Activated T-cell treated with anti-CD3 and anti-CD28 coated beads, Interleukin-2, amount 50 U/mL, for 48 hours (primary cell): ENCODE measurements at places on chromosomes 13 and 19.

- no peak for DNase-seq
Observed at GRCh38 chr19:38717051-38717450, 27.2 kb downstream of the CAPN12 start.

- no peak for DNase-seq
Observed at GRCh38 chr13:106472621-106473020, 62.8 kb downstream of the EFNB2 start.

GRCh38 chr19:18491995-18492953 lies 29.6 kb downstream of the ELL start:
- no peak for DNase-seq

DNA sequence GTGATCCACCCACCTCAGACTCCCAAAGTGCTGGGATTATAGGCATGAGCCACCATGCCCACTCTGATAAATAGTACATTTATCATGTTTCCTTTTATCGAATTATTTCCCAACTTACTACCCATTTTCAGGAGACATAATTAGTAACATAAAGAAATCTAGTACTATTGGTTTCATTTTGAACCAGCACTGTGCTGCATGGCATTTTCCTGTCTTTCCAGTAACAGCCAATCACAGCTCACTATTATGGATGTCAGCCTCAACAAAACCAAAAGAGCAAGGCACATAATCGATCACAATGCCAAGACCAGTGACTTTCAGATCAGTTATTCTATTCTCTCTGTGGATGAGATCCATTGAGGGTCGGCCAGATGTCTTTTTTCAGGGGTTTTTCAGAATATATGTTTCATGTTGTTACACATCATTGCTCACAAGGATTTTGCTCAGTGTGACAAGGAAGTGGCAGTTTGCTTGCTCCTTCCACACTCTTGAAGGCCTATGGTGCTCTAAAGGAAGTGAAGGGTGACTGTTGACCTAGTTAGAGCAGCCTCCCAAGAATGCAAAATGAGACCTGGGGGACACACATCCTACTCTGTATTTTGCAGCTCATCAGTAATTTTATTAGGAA lies 233.4 kb downstream of the KCNRG start:
- DNase-seq, result no peak

DNA sequence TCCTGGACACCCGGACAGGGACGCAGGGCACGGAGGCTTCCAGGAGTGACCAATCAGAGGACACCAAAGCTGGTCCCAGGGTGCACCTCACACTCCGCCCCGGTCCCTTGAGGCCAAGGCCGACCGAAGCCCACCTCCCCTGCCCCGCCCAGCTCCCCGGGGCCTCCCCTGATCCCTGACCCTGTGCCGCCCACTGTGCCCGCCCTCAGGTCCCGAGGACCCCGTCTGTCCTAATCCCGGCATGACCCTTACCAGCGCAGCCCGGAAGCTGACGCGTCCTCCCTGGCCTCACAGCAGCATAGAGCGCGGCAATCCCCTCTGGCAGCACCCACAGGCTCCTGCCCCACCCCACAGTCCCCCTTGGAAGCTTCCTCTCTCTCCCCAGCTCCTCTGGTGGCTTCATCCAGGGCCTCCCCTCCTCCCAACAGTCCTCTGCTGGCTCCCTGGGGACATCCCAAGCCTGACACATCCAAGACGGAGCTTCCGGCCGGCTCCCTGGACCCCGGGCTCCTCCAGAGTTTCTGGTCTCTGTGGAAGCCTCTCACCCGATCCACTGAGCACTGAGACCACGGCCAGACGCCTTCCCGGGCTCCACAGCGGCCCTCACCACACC lies 7.4 kb upstream of the CDC34 start:
- DNase-seq, result no peak

DNA sequence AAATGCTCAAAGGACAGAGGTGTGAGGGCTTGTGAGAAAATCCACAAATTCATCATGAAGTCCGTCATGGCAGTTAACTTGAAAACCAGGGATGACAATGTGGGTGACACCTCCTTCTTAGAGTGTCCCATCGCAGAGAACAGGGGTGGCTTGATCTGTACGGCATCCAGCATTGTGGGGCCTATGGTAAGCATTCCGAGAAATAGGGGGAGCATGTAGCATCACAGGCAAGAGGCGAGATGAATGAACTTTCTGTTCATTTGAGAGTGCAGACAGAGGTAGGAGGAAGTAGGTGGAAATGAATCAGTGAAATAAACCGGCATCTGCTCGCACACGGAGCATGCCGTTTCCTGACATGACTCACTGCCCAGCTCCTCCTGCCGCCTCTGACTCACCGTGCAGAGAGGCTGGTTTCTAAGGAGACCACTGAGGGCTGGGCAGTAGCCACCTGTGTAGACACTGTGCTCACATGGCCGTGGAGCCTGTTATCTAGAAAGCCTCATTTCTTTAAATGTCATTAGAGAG lies 339.0 kb downstream of the RFC3 start:
- DNase-seq, result peak; percentile 58

GRCh38 chr13:45042539-45042938 lies 53.2 kb downstream of the GPALPP1 start:
- no peak for DNase-seq

GRCh38 chr13:56378566-56378965 lies 762.2 kb upstream of the PRR20A start:
- DNase-seq, result no peak

GRCh38 chr13:40476175-40476958 lies 190.1 kb downstream of the FOXO1 start:
- no peak for DNase-seq

GRCh38 chr19:19524053-19524452 lies 4.7 kb upstream of the YJEFN3 start:
- no peak for DNase-seq

- no peak for DNase-seq
Observed at GRCh38 chr13:26376430-26376829, 122.5 kb downstream of the CDK8 start.

DNA sequence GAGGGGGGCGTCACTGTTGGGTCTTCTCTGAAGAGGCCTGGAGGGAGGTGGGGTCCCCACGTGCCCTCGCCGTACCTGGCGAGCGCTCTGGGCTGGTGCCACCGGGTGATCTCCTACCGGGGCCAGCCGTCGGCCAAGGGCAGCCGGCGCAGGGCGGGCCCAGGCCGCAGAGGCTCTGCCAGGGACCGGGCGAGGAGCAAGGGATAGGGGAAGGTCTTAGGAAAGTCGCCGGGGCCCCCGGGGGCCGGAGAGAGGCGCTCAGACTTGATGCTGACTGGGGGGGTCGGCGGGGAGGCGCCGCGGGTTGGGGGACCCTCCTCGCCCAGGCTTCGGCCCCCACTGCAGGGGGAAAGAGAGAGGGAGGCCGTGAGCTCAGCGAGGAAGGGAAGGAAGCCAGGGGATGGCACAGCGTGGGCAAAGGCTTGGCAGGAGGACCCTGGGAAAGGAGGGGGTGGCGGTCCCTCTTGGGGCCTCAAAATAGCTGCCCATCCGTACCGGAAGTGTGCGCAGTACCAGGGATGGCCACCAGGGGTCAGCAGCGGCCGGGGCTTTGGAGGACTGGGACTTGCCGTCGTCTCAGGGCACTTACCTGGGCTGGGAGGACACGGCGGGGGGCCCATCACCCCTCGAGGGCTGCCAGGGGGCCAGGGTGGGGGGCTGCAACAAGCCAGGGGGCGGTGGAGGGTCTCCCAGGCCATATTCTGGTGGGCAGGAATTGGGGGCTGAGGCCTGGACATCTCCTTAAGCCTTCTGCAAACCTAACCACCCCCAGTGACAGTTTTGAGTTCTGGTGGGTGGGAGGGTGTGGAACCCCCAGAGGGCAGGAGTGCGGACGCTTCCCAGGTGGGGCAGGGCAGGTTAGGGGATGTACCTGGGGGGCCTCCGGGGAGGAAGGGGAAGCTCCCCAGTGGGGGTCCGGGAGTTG lies 7.7 kb upstream of the TMEM161A start:
- peak; percentile 95 for DNase-seq

GRCh38 chr13:52461265-52461664 lies 6.0 kb downstream of the CKAP2 start:
- DNase-seq, result no peak

DNA sequence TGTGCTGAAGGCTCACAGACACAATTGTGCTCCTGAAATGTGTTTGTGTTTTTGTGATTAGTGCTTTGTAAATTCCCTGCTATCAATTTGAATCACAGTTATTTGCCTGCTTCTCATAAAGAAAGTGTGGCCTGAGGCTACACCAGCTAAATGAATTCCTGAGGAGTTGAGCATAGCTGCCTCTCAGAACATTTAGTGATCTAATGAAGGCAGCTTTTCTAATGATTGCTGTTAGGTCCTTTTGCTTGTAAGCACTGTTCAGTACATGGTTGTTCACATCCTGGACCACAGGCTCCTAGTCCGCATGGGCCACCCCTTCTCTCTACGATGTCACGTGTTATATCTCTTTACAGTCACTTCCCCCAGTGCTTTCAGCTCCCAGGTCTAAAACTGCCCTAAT lies 238.2 kb downstream of the B3GLCT start:
- no peak for DNase-seq

DNA sequence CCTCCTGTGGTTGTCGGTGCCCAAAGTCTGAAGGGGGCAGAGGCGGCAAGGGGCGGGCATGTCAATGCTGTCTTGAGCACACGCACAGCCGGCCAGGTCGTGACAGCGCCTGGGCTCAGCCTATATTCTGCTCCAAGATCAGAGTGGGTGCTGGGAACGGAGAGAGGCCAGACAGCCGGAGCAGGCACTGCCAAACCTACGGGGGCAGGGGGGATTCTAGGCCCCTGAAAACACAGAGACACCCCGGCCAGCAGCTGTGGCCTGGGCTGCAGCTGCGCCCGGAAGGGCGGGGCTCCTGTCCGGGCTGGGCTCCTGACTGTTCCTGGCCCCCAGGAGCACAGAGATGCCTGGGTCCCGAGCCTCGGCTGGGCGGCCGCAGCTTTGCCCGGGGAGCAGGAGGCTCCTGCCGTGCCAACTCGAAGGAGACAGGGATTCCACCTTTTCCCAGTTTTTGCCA lies 2662.9 kb upstream of the PCDH20 start:
- DNase-seq, result no peak

- DNase-seq, result no peak
Observed at GRCh38 chr13:23771956-23772355, 117.2 kb downstream of the MIPEP start.

DNA sequence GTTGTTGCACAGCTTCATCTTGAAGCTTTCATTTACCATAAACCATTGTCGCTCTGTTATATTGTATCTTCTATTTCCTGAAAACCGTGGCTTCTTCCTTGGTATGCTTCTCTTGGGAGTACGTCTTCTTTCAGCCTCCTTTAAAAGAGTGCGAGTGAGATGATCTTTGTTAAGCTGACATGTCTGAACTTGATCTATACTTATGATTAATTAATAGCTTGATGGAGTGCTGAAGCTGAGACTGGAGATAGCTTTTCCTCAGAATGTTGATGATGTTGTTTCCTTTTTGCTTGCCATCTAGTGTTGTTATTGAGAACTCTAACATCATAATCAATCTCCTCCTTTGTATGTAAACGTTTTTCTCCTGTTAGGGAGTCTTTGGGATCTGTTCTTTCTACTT lies 529.3 kb upstream of the SPRY2 start:
- DNase-seq, result no peak

- DNase-seq, result no peak
Observed at GRCh38 chr19:40726279-40726678, 9.4 kb downstream of the ITPKC start.

DNA sequence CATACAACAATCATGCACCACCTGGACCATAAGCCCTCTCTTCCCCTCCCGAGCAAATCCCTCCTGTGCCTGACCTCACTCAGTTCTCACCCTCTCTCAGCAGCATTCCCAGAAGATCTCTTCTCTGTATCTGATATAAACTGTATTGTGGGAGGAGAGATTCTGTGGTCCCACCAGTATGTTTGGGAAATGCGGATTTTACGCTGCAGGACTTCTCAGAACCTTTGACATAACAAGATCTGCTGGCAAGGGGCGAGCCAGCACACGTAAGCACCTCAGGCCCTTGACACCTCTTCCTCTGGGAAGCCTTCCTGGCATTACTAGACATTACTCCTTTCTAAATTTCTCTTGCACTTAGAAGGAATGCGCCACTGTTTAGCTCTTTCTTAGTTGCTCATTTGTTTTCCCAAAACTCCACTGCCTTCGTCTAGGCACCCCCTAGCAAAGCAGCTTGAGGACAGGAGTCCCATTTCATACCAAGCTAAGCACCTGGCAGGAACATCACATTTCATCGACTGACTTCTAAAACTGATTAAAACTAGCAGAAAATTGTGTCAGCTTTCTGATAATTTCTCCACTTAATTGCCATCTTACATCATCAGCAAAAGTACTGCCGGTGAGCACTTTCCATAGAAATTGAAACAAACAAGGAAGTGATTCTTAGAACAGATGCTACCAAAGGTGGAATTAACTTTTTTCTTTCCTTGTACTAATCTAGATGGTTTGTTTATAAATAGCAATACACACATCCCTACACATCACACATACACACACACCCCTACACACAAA lies 63.2 kb downstream of the CCDC70 start:
- no peak for DNase-seq

DNA sequence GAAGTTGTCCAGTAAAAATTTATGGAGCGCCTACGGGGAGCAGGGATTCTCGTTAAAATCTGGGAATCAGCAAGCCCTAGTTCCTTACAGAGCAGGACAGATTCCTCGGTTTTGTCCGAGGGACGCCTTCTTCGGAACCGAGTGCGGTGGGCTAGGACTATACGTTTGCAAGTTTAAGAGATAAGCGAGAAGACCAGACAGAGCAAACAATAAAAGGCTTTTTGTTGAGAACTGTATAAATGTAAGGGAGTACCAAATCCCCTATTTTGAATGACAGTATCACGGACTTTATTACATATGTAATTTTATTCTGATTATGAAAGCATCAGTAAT lies 971 bp upstream of the ANKRD10 start:
- DNase-seq, result no peak

DNA sequence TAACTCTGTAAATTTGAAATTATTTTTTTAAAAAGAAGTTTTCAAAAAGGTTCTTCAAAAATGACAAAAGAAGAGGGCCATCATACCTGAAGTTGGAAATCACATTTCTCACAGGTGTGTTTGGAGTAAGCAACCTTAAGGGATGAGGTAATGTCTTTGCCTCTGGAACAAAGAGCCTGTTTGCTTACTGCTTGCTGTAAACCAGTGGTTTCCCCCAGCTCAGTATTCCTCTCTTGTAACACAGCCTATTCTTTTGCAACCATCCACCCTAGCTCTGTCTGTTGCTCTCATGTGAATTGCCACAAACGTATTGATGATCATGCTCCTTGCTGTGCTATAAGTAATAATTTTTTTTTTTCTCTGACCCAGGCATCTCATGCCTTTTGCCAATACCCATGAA lies 38.1 kb downstream of the UCHL3 start:
- DNase-seq, result no peak

GRCh38 chr13:39779337-39780265 lies 124.1 kb downstream of the COG6 start:
- DNase-seq, result peak; percentile 49

- no peak for DNase-seq
Observed at GRCh38 chr13:71865874-71866334, 1.1 kb downstream of the DACH1 start.

- DNase-seq, result no peak
Observed at GRCh38 chr19:29653398-29653797, 11.9 kb upstream of the PLEKHF1 start.

GRCh38 chr19:28701491-28701890 lies 511.5 kb downstream of the UQCRFS1 start:
- no peak for DNase-seq

- no peak for DNase-seq
Observed at GRCh38 chr13:91652404-91653301, 254.2 kb downstream of the GPC5 start.

- DNase-seq, result no peak
Observed at GRCh38 chr13:83876546-83876945, 5.7 kb downstream of the SLITRK1 start.

- peak; percentile 95 for DNase-seq
Observed at GRCh38 chr19:42132851-42133528, 744 bp upstream of the POU2F2 start.

GRCh38 chr13:112871742-112872141 lies 97.3 kb upstream of the MCF2L start:
- DNase-seq, result no peak
